ENCODE measurements at places on chromosomes 7 and 10.

DNA sequence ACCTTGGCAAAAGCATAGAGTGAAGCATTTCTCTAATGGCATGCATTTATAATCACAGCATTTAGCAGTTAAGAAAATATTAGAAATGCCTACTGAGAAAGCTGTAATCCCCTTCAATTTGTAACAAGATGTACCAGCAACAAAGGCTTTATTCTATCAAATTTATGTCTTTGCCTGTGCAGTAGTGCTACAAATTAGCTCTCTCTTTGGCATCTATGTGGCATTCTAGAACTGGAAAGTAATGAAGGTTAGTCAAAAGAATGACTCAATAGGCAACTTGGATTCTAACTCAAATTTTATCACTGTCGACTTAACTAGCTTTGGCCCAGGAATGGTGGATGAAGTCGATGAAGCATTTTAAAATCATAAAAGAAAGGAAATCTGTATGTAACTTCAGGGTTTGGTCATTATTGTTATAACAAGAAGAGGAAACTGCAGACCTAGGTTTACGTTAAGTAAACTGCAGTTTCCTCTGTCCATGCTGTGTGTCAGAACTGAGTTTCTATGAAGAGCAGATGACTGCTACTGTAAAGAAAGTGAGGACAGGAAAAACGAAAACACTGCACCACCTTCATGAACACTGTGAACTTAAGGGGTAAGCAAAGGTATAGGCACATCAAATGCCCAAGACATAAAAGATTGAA is 140.0 kb downstream of the RAPGEF5 start:
- no peak for DNase-seq

DNA sequence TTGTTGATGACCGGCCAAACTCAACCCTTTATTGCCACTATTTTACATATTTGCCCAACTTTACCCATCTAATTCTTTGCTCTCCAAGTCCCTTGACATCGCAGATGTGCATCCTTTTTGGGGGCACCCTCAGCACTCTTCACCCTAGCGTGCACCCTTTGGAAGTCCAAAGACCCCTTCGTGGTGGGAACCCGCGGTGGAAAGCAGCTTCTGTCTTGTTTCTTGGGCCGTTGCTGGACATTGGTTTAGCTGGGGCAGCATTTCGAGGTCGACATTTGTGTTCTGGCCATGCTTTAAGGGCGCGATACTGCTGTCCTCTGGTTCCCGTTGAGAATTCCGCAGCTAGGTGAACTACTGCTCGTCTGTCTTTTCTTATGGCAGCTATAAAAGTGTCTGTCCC is 326 bp upstream of the PAPOLB start:
- no peak for DNase-seq

DNA sequence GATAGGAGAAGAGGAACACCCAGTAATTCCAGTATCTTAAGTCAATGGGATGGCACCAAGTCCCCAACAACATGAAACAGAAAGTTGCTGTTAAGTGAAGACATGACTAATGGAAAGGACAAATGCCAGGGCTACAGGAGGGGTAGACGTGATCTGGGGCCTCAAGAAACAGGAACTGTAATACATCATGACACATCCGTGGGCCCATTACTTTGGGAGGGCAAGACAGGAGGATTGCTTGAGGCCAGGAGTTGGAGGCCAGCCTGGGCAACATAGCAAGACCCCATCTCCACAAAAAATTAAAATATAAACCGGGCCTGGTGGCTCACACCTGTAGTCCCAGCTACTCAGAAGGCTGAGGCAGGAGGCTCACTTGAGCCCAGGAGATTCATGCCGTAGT is 408.6 kb upstream of the PRKCQ start:
- DNase-seq: no peak

DNA sequence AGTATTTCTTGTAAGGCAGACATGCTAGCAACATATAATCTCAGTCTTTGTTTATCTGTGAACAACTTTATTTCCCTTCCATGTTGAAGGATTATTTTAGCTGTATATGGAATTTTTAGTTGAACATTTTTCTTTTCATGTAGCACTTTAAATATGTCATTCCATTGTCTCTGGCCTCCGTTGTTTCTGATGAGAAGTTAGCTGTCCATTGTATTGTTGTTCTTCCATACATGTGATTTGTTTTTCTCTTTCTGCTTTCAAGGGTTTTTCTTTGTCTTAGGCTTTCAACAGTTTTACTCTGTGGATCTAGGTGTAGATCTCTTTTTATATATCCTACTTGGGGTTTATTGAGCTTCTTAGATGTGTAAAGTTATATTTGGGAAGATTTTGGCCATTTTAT is 66.3 kb upstream of the COMTD1 start:
- no peak for DNase-seq

GRCh38 chr10:12993595-12993994 is 7.9 kb downstream of the CCDC3 start:
- no peak for DNase-seq
